ENCODE measurements at places on chromosomes 2 and 18.

GRCh38 chr2:25672494-25673299 lies 680 bp downstream of the DTNB start:
- DNase-seq: peak; percentile 41

DNA sequence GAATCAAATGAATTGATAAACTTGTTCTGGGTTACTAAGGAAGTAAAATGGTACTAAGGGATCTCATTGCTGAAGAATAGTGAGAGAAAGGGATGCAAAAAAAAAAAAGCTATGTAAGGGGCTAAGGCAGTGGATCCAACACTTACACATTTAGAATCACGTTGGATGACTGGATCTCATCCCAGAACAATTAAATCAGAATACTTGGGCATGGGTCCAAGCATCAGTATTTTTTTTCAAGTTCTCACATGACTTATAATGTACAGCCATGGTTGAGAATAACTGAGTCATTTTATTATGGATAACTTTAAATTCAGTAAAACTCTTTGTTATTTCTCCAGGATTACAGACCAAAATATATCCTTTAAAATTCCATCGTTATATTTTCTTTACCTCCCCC lies 8.5 kb downstream of the DSC1 start:
- no peak for DNase-seq

GRCh38 chr18:54790109-54790508 lies 38.2 kb upstream of the RAB27B start:
- DNase-seq: peak; percentile 27

GRCh38 chr2:114668415-114668814 lies 226.0 kb downstream of the DPP10 start:
- no peak for DNase-seq

DNA sequence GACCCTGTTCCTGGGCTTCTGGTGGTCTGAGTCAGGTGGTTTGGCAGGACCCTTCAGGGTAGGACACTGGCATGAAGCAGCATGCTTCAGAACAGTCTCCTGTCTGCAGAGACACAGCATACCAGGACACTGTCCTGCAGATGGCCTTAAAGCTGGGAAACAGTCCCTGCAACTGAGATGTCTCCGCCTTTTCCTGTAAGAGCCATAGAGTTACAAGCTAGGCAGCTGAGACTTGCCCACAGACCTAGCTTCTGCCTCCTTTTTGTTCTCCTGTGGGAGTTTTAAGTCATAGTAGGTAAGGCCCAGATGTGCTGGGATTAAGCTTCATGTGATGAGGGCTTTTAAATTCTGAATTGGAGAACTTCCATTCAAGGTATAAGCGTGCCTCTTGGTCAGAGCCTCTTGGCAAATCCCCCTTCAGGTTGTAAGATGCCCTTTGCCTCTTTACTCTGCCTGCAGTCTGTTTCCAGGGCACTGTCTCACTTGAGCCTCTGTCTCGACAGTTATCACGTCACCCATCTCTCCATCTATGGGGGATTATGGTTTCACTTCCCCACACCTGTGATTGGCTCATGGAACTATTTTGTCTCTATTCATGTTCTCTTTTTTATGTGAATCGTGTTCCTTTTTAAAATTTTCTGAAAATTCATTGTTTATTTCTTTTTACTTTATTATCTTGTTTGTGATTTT lies 51.8 kb downstream of the COA5 start:
- DNase-seq: no peak

GRCh38 chr18:45666520-45666919 lies 51.2 kb downstream of the SLC14A2 start:
- no peak for DNase-seq

DNA sequence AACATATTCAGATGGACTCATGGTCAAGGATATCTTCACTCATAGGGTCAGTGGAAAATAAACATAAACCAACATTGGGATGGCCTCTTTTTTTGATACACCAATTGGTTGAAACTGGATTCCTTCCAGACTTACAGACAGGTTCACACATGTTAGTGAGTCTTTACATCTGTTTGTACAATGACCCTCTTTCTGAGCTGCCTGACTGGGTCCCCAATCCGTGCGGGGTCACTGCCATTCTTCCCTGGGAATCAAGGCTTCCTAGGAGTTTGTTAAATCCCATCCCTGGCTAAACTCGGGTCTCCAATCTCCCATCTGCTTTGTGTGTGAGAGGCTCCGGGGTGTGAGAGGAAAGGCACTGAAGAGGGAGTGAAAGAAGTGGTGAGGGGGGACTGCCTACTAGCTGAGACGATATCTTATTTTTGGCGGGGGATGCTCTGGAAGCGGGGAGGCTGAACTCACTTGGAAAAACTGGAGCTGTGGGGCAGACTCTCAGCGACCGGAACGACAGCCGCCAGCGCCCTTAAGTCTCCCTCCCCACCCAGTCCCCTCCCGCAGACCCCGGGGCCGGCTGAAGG lies 487 bp downstream of the STARD6 start:
- DNase-seq: no peak

DNA sequence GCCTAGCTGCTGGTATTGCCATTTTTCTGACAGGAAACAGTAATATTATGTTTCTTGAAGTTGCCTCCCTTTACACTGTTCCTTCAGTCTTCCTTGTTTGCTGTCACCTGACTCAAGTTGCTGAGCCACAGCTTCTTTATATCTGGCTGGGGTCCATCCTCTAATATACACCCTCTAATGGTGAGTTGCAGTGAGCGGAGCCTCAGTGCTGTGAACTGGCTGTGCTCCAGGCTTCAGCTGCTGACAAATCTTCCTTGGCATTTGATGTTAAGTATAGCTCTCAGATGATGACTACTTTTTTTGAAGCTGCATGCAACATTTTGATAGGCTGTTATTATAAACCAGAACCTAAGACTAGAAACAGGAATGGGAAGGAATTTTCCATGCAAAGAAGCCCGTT lies 366.7 kb downstream of the NUP35 start:
- DNase-seq: peak; percentile 52

- DNase-seq: peak; percentile 91
Observed at GRCh38 chr2:172701250-172701649, 34.4 kb upstream of the RAPGEF4 start.

GRCh38 chr2:157257312-157258252 lies at the start of gene GALNT5:
Gene GALNT5, plus strand, starts transcription at chr2:157257705. Its CDS starts 378 bp downstream, at chr2:157258083.
- peak; percentile 68 for DNase-seq

- DNase-seq: no peak
Observed at GRCh38 chr2:113876503-113877387, 13.1 kb upstream of the ACTR3 start.

DNA sequence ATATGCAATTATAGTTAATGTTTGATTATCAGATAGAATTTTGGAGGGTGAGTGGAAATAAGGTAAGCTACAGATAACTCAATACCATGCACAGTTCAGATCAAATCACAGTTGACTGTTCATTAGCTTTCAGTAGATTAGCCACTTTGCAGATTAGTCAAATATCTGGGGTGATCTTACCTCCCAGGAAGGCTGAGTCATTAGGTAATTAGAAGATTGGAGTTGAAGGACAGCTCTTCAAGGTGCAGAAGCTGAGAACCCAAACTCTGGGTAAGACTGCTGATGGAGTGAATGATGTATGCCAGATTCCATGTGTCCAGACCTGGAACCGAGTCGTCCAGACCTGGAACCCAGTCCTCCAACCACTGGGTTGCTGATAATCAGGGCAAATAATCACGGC lies 262.8 kb upstream of the UBE2E3 start:
- no peak for DNase-seq

DNA sequence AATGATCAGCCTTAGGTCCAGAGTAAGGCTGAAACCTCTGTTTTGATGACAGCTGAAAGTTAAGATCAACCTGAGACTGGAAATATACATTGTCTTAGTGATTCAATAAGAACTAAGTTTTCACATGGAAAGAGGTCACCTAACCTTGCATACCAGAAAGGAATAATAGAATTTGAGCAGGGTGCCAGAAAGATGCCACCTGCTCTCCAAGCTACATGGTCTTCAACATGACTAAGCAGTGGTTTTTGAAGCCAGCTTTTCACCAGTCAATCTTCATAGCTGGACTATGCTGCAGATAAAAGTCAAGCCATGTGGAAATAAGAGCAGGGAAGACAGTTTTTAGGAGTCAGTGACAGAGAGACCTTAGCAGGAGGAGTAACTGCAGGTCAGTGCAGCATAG lies 589.4 kb upstream of the SYT4 start:
- no peak for DNase-seq

DNA sequence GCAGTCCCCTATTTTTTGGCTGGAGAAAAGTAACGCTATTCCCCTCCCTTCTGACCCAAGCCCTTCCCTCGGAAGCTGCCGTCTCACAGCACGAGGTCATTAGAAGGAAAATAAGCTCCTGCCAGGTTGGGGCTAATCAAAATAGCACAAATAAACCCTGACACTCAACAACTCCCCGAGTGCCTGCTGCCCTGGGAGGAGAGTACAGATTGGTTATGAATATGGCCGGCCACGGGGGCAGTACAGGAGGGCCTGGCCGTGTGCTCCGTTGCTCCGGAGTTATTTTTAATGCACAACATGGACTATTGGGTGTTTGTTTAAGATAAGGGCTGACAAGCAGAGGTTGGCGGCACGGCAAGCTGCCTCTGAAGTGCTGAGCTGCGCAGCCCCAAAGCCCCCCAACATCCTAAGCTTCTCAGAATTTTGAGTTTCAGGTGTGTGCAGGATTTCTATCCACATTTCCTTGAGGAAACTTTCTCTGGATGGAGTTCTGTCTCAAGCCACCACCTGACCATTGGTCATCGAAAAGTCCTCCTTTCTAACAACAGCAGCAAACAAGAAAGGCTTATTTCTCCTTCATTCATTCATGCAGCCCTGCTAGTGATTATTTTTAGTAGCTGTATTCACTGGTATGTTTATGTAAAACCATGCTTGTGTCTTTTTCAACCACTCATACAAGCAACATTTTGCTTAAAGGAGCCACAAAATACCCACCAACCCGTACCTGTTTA lies 58.7 kb downstream of the PAX3 start:
- no peak for DNase-seq

- peak; percentile 72 for DNase-seq
Observed at GRCh38 chr2:160783474-160783873, 289.9 kb upstream of the RBMS1 start.

DNA sequence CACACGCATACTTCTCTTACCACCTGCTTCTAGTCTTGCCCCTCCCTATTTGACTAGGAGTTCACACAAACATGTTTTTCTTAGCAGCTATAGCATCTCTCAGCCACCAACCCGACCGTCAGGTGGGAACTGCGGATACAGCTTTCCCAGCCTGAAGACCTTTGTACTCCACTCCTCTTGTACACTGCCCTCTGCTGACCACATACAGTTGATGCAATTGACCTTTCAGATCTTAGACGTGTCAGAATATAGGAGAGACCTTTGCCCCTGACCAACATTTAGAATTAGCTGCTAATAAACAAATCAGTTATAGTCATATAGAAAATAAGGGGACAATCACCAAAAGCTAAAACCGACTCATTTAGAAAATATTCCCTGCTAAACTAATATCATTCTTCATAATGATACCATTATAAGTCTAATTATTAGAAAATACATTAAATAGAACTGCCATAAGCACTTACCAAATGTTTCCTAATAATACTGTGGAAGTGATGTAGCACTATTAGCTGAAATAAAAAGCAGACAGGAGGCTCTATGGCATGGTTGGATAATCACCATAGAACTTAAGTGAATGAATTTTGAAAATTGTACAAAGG lies 208.4 kb downstream of the RAD51AP2 start:
- DNase-seq: peak; percentile 51

DNA sequence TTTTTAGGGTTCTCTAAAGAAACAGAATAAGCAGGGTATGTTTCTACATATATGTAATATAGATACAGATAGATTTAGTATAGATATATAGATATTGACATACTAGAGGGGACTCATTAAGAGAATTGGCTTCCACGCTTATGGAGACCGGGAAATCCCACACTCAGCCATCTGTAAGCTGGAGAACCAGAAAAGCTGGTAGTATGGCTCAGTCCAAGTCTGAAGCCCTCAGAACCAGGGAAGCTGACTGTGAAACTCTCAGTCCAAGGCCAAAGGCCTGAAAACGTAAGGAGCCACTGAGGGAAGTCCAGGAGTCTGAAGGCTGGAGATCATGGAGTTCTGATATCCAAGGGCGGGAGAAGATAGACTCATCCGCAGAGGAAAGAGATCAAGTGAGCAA lies 441.3 kb upstream of the CDH20 start:
- no peak for DNase-seq

DNA sequence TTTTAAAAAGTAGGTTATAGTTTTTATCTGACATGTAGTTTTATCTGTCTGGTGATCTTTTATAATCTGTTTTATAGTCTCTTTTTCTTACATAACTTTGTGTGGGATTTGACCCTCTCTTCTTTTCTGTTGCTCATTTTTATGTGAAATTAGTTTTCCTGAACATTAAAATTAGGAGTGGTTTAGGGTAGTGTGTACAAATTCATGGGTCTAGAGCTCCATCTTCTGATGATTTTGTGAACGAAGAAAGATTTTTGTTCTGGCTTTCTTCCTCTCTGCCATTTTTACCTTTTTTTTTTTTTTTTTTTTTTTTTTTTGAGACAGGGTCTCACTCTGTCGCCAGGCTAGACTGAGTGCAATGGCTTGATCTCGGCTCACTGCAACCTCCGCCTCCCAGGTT lies 46.6 kb downstream of the SLC30A6 start:
- no peak for DNase-seq

DNA sequence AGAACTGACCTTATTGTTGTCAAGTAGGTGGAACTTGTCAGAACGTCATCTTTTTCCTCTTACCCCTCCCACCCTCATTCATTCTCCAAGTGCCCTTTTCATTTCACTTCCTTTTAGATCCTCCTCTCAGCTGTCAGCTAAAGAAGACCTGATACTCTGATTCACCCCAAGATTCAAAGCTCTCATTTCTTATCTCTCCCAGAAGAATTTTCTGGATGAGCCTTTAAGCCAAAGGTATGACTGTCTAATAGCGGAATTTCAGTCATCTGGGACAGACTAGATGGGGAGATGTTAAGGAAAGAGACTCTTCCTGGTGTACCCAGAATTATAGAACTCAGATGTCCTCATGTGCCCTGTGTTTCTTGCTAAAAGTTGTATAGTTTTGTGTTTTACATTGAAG lies 53.9 kb downstream of the TCF7L1 start:
- DNase-seq: no peak

GRCh38 chr2:28352104-28352503 lies 40.6 kb upstream of the FOSL2 start:
- peak; percentile 52 for DNase-seq

GRCh38 chr2:116754381-116755101 lies 1060.0 kb upstream of the DDX18 start:
- no peak for DNase-seq

- DNase-seq: no peak
Observed at GRCh38 chr2:172094294-172095145, 8.2 kb downstream of the DLX2 start.

- no peak for DNase-seq
Observed at GRCh38 chr2:58699411-58699810, 458.3 kb upstream of the FANCL start.

- DNase-seq: no peak
Observed at GRCh38 chr2:154495455-154495868, 203.0 kb upstream of the KCNJ3 start.

DNA sequence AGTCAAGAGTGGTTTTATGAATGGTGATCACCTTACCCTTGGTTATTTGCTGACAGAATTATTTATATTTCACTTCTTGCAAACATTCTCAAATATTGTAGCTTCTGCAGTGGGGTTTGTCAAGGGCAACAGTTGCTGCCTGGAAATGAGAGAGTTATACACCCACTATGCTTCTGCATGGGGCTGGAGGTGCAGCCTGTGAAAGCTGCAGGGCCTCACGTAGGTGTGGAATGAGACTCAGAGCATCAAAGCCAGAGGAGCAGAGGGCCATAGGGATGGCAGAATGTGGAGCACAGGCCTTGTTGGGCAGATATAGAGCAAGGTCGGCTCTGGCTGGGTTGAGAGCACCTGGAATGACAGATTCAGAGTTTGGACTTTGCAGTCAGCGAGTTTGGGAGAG lies 128.2 kb downstream of the ARHGEF4 start:
- DNase-seq: no peak

- DNase-seq: peak; percentile 46
Observed at GRCh38 chr2:138432971-138433370, 68.6 kb upstream of the SPOPL start.
